ENCODE measurements at places on chromosomes 11 and 22. TPM values are rescaled to one million over a fixed set of nuclear protein-coding genes. Genes with fewer than 3 reads are reported as not detected.
A peak's percentile ranks its signal among the peaks of the same experiment; 100 is the strongest.

Gene UQCC3
- total RNA-seq: 8.9 TPM

DNA sequence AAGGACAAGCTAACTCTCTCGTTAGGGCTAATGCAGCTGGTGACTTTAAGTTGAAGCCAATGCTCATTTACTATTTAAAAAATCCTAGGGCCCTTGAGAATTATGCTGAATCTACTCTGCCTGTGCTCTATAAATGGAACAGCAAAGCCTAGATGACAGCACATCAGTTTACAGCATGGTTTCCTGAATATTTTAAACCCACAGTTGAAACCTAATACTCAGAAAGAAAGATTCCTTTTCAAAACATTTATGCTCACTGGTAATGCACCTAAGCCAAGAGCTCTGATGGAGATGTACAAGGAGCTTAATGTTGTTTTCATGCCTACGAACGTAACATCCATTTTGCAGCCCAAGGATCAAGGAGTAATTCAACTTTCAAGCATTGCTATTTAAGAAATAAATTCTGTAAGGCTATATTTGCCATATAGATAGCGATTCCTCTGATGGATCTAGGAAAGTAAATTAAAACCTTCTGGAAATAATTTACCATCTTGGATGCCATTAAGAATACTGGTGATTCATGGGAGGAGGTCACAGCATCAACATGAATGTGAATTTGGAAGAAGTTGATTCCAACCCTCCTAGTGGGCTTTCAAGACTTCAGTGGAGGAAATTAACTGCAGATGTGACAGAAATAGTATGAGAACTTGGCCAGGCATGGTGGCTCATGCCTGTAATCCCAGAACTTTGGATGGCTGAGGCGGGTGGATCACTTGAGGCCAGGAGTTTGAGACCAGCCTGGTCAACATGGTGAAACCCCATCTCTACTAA lies 14.5 kb downstream of the XNDC1N start:
- DNase-seq: no peak

- peak; percentile 52 for DNase-seq
Observed at GRCh38 chr22:36409911-36410756, 22.4 kb upstream of the MYH9 start.

GRCh38 chr22:42202048-42202447 lies 68.4 kb downstream of the TCF20 start:
- no peak for DNase-seq

Gene C11orf42
- total RNA-seq: not detected

DNA sequence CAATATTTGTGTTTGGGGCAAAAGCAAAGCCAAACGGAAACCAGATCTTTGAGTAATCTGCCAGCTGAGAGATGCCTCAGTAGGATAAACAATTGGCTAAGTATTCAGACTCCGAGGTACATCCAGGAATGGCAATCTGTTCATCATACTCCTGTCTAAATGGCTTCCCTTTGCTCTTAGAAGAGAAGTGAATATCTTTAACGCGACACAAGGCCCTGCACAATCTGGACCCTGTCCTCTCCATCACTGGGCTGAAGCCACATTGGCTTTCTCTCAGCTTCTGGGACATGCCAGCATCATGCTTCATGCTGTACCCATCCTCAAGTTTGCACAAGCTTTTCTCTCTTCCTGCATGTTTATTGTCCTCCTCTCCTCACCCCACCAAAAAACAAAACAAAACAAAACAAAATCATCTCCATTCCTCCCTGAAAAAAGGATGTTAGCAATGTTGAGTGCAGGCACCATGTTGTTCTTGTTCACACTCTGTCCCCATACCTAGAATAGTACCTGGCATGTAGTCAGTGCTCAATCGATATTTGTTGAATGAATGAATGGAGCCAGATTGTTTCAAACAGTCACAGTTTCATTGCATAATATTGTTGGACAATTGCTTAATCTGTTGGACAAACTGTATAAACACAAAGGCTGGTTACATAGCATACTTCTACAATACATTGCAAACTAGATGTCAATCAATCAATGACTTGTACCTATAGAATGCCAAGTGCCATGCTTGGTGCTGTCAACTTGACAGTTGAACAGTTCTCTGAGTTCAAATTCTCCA lies 38.2 kb upstream of the SESN3 start:
- no peak for DNase-seq

DNA sequence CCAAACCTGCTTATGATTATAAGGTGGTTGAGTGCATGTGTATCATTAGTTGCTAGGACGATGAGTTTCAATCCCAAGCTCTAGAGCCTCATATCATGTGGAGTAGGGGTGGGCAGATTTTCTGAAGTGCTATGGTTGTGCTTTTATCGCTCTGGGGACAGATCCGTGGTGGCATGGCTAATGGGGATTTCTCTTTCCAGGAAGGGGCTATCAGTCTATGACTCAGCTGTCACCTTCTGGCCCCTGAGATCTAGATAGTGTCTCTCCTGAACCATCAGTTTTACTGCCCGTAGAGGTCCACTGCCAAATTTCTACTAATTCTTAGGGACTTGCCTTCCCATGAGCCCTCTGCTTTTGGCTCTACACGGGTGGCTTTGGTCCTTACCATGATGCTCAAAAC lies 51.8 kb downstream of the FDX1 start:
- no peak for DNase-seq

DNA sequence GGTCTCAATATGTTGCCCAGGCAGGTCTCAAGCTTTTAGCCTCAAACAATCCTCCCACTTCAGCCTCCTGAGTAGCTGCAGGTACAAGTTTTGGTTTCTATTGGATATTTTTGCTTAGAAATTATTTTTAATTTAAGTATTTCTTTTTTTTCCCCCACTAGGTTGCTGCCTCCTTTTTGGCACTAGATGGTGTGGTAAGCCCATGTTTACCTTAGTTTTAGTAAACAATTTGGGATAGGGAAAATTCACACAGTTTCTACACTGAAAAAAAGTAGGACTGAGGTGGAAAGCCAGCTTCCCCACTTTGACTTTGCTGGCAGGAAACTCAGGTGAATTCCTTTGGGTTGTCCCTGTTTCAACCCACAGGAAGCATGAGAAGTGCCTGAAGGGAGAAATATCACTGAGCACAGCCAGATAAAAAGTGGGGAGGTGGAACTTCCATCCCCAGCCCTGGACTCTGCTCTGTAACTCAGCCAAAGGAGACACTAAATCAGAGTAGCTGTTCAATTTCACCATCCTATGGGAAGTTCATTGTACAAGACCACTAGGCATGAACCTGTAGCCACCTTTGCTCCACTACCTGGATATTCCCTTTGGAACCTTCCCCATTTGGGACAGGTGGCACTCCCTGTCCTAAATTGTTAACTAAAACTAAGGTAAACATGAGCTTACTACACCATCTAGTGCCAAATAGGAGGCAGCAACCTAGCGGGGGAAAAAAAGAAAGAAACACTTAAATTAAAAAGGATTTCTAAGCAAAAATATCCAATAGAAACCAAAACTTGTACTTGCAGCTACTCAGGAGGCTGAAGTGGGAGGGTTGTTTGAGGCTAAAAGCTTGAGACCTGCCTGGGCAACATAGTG lies 154.4 kb upstream of the FAT3 start:
- DNase-seq: no peak

Gene SLC6A5
- total RNA-seq: not detected

- DNase-seq: no peak
Observed at GRCh38 chr11:95586661-95587060, 202.9 kb downstream of the FAM76B start.

Measured in activated T-helper 1 cell treated with anti-CD3 and anti-CD28 coated beads, Interleukin-12 subunit alpha, Interleukin-12 subunit beta, Interleukin-2, Interleukin-4 antibody, amounts not matched to agents 30 ng/mL and 10 ng/mL and 1 ng/mL, durations not matched to agents 14 hours and 24 hours and 36 hours (primary cell).